PC-9 (cell line): ENCODE measurements at places on chromosomes 12 and 14. TPM values are rescaled to one million over a fixed set of nuclear protein-coding genes. Genes with fewer than 3 reads are reported as not detected.

- H3K4me1 ChIP-seq: peaks cover 19% of the 10 kb centered on the region
- no peak overlapping the region for H3K4me3 ChIP-seq
- H3K36me3 ChIP-seq: peaks cover 7% of the 10 kb centered on the region; the same call in 1 of the 2 replicates
- DNase-seq: no peak
- H3K27me3 ChIP-seq: no peaks in the 10 kb centered on the region
- no peak overlapping the region for H3K27ac ChIP-seq
These were observed 3.1 kb downstream of the MTHFD1 start for GRCh38 chr14:64391113-64391725.

- H3K36me3 ChIP-seq: no peaks in the 10 kb centered on the region
- H3K27me3 ChIP-seq: no peaks in the 10 kb centered on the region
- H3K4me3 ChIP-seq: no peak overlapping the region
- H3K27ac ChIP-seq: no peak overlapping the region
These were observed 498.5 kb downstream of the NELL2 start for GRCh38 chr12:44377443-44378187.

GRCh38 chr14:105398726-105399465, 558 bp downstream of the TEX22 start:
- peak overlapping the region; percentile 79 for H3K4me3 ChIP-seq
- H3K36me3 ChIP-seq: peaks cover 22% of the 10 kb centered on the region
- DNase-seq: peak; percentile 18

DNA sequence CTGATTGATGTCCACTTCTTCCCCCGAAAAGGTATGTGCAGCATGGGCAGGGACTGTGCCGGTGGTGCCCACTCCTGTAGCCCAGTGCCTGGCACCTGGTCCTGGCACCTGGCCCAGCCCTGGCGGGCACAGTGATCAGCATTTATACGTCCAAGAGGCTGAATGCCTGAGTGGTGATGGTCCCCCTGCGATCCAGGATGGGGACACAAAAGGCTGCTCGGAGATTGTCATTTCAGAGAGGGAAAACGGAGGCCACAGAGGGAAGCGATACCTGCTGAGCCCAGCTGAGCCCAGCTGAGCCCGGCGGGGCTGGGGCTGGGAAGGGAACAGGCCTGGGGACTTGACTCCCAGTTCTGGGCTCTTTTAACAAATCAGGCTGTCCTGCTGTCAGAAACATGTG, 55.8 kb downstream of the PRIMA1 start:
- H3K27ac ChIP-seq: no peak overlapping the region
- H3K4me3 ChIP-seq: no peak overlapping the region
- H3K4me1 ChIP-seq: no peaks in the 10 kb centered on the region
- DNase-seq: no peak
- H3K27me3 ChIP-seq: peaks cover 57% of the 10 kb centered on the region; the same call in 1 of the 2 replicates
- no peaks in the 10 kb centered on the region for H3K36me3 ChIP-seq

Gene CFAP54
- 7.1 and 16.4 TPM in 2 replicates for total RNA-seq

GRCh38 chr12:39764944-39765560, 145.4 kb upstream of the ABCD2 start:
- no peaks in the 10 kb centered on the region for H3K4me1 ChIP-seq
- no peak for DNase-seq
- H3K27ac ChIP-seq: no peak overlapping the region
- no peaks in the 10 kb centered on the region for H3K36me3 ChIP-seq

- no peak overlapping the region for H3K27ac ChIP-seq
- DNase-seq: no peak
- no peaks in the 10 kb centered on the region for H3K36me3 ChIP-seq
- peaks cover 8% of the 10 kb centered on the region; the same call in 1 of the 2 replicates for H3K4me1 ChIP-seq
- H3K4me3 ChIP-seq: no peak overlapping the region
These were observed 21.7 kb upstream of the PPM1A start for GRCh38 chr14:60227291-60227690.

DNA sequence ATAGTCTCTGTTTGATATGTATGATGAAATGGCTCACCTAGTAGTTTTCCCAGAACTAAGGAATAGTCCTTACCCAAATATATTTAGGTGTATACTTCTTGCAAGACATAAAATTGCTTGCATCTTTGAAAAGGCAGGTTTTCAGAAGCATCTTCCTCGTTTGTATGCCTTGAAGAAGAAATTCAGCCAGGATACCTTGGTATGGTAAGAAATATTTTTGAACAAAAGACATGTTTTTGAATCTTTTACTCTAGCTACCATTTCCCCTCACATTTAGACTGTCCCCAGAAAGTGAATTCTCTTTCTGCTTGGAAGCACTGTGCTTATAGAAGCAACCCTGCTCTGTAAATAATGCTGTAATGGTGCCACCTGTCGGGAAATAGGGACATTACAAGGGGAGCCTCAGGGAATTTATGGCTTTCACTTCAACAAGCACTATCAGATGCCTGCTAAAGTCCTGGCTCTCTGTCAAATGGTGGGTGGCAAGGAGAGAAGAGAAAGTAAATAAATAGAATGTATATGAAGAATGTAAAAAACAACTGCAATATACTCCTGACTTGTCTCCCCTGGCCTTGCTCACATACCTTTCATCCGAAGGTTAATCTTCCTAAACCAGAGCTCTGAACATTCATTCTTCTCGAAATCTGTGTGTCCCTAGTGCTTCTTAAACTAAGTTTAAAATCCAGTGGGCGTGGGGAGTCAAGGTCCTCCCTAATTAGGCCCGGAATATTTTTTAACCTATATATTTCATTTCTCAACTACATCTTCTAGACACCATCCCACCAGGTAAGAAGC, 6.1 kb downstream of the CCDC184 start:
- peak; percentile 68 for DNase-seq
- no peak overlapping the region for H3K27ac ChIP-seq
- no peak overlapping the region for H3K4me3 ChIP-seq
- H3K27me3 ChIP-seq: peaks cover 7% of the 10 kb centered on the region; the same call in 1 of the 2 replicates

GRCh38 chr12:32089586-32089985, 17.1 kb upstream of the BICD1 start:
- H3K27ac ChIP-seq: no peak overlapping the region
- peaks cover 12% of the 10 kb centered on the region for H3K4me1 ChIP-seq
- H3K4me3 ChIP-seq: no peak overlapping the region
- no peaks in the 10 kb centered on the region for H3K27me3 ChIP-seq
- no peaks in the 10 kb centered on the region for H3K36me3 ChIP-seq
- DNase-seq: peak; percentile 52

GRCh38 chr12:111174251-111174960, 194.5 kb downstream of the PHETA1 start:
- no peak overlapping the region for H3K4me3 ChIP-seq
- no peak for DNase-seq
- H3K27ac ChIP-seq: no peak overlapping the region
- H3K36me3 ChIP-seq: no peaks in the 10 kb centered on the region

- no peak overlapping the region for H3K4me3 ChIP-seq
- H3K27ac ChIP-seq: no peak overlapping the region
- H3K27me3 ChIP-seq: no peaks in the 10 kb centered on the region
- no peaks in the 10 kb centered on the region for H3K36me3 ChIP-seq
These were observed 425.6 kb downstream of the NRXN3 start for GRCh38 chr14:78595797-78596196.

- 0 out of 2 replicates have a peak, but pooled peaks cover 6% of the 10 kb centered on the region for H3K4me1 ChIP-seq
- H3K27me3 ChIP-seq: no peaks in the 10 kb centered on the region
- no peak overlapping the region for H3K4me3 ChIP-seq
- H3K27ac ChIP-seq: no peak overlapping the region
- H3K36me3 ChIP-seq: no peaks in the 10 kb centered on the region
These were observed 9.8 kb upstream of the SIX1 start for GRCh38 chr14:60658909-60659585.

Gene RERG
- 0.50 and 1.4 TPM in 2 replicates for total RNA-seq

Gene ATF1
- 29.8 and 37.9 TPM in 2 replicates for total RNA-seq

DNA sequence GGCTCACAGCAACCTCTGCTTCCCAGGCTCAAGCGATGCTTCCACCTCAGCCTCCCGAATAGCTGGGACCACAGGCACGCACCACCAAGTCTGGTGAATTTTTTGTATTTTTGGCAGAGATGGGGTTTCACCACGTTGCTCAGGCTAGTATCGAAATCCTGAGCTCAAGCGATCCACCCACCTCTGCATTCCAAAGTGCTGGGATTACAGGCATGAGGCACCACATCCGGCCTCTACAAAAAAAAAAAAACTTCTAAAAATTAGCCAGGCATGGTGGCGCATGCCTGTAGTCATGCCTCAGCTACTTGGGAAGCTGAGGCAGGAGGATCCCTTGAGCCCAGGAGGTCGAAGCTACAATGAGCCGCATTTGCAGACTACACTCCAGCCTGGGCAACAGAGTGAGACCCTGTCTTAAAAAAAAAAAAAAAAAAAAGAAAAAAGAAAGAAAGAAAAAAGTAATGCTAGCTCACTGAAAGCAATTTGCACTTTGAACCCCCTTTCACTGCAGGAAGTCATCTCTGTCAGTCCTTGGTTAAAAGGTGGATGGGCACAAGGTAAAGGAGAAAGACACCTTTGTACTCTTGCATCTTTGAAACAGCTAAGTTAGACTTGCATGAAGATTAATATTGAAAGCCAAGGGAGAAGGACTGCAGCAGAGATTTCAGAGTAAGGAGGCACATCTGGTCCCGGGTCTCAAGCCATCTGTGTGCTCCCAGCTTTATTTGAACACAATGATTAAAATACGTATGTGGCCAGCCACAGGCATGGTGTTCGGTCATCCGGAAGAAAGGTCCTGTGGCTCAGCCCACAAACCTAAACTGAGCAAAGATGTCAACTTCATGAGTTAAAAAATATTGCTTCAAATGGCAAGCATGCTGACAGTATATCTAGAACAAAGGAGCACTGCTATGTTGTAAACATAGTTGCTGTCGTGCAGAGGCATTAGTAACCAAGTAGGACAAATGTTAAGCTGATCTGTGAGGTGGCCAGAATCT, 103.8 kb upstream of the HMGA2 start:
- H3K4me1 ChIP-seq: no peaks in the 10 kb centered on the region
- H3K27me3 ChIP-seq: no peaks in the 10 kb centered on the region
- no peak for DNase-seq

DNA sequence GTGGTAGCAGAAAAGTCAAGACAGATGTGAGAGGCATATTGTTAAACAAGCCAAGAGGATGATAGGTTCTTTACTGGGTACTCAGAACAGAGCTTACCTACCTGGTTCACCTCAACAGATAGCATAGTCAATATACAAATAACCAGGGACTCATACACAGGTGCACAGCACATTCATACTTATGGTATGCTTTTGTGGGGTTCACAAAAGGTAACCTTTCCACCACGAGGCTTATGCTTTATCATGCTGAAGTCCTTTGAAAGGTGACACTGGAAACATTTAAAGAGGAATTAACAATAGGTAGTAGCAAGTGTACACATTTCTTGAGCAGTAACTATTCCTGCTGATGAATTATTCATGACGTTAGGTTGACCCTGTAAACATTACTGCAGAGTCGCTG, 42.2 kb upstream of the MBIP start:
- H3K4me1 ChIP-seq: no peaks in the 10 kb centered on the region
- no peaks in the 10 kb centered on the region for H3K27me3 ChIP-seq
- H3K36me3 ChIP-seq: no peaks in the 10 kb centered on the region
- DNase-seq: no peak
- H3K4me3 ChIP-seq: no peak overlapping the region

Gene SLC11A2
- 45.7 and 49.0 TPM in 2 replicates for total RNA-seq

DNA sequence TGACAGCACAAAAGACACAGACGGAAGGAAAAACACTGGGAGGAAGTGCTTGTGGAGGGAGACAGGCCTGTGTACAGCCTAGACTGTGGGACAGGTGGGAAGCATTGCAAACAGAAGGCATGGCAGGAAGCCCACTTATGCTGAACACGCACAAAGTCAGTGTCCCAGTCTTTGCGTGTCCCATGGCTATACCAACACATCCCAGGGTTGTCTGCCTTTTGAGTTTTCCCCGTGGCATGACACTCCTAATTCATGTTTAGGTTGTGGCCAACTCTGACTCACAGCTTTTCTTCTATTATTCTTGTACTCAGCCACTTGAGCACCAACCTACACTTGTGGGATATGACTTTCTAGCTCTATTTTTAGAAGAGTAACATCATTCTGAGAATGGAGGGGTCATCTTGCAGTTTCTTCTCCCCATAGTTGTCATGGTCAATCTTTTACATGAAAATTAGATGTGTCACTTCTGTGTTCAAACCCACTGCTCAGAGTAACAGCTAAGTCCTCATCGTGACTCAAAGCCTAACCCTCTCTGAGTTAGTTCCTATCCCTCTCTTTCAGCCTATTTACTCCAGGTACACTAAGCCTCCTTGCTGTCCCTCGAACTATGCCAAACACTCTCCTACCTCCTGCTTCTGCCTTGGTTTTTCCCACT, 27.5 kb upstream of the JPH4 start:
- no peak overlapping the region for H3K27ac ChIP-seq
- H3K4me3 ChIP-seq: no peak overlapping the region
- H3K4me1 ChIP-seq: peaks cover 13% of the 10 kb centered on the region
- no peaks in the 10 kb centered on the region for H3K36me3 ChIP-seq

Gene CCDC175
- not detected in 2 replicates for total RNA-seq

DNA sequence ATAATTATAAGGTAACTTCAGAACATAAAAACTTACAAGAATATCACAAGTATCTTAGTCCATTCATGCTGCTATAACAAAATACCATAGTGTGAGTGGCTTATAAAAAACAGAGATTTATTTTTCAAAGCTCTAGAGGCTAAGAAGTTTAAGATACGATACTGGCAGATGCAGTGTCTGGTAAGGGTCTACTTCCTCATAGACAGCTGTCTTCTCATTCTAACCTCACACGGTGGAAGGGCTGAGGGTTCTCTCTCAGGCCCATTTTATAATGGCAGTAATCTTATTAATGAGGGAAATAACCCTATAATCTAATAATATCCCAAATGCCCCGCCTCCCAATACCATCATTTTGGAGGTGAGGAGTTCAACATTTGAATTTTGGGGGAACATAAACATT, 23.7 kb upstream of the OSBPL8 start:
- H3K27ac ChIP-seq: no peak overlapping the region
- no peak for DNase-seq
- no peak overlapping the region for H3K4me3 ChIP-seq

DNA sequence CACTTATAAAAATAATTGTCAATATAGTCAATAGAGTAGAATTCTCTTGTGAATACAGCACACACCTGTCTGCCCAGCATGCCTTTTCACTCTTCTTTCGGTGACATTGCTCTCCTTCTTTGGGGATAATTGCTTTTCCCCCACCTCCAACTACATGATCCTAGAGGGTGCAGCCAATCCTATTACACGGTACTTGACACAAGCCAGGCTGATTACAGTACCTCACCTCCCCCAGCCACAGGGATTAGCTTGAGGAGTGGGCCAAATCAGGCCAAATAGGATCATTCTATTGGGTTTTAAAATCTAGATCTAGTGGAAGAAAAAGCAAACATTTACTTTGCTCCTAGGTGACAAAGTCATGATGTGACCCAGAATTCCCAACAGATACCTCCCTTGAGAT, 16.8 kb upstream of the NFYB start:
- H3K27me3 ChIP-seq: no peaks in the 10 kb centered on the region
- no peaks in the 10 kb centered on the region for H3K36me3 ChIP-seq
- H3K4me3 ChIP-seq: no peak overlapping the region
- peak overlapping the region; percentile 14; the same call in 1 of the 2 replicates for H3K27ac ChIP-seq

DNA sequence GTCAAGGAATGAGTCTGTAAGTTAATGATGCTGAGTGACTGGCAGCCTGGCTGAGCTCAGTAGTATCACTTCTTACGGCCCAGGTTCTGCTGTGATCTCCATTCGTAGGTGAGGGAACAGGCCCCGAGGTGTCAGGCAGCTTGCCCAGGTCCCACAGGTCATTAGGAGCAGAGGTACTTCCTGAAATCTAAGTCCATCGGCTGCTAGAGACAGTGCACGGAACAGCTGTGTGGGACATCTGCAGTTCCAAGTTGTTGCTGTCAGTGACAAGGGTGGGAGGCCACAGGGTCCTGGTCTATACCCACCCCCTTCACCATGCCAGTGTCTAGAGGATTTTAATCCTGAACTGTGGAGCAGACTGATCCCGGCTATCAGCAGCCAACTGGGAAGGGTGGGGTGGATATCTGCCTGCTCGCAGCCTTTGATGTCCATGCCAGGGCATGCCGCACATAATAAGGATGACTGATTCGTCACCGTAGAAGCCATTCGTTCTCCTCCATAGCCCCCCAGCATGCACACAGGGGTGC, 82.3 kb upstream of the RIN3 start:
- DNase-seq: no peak
- H3K27ac ChIP-seq: no peak overlapping the region
- H3K4me1 ChIP-seq: peaks cover 9% of the 10 kb centered on the region
- H3K36me3 ChIP-seq: no peaks in the 10 kb centered on the region
- H3K27me3 ChIP-seq: no peaks in the 10 kb centered on the region
